Stimulated activated CD4-positive, alpha-beta T cell treated with anti-CD3 and anti-CD28 coated beads, Interleukin-15, amount 100 ng/mL, for 48 hours (primary cell): ENCODE measurements at places on chromosomes 7 and 10.

- DNase-seq = no peak
Measured at GRCh38 chr7:39631736-39632308, 8.4 kb downstream of the RALA start.

- no peak for DNase-seq
Measured at GRCh38 chr7:50735333-50735732, 47.4 kb downstream of the GRB10 start.

GRCh38 chr7:123757095-123757494 is 8.3 kb upstream of the WASL start:
- no peak for DNase-seq

DNA sequence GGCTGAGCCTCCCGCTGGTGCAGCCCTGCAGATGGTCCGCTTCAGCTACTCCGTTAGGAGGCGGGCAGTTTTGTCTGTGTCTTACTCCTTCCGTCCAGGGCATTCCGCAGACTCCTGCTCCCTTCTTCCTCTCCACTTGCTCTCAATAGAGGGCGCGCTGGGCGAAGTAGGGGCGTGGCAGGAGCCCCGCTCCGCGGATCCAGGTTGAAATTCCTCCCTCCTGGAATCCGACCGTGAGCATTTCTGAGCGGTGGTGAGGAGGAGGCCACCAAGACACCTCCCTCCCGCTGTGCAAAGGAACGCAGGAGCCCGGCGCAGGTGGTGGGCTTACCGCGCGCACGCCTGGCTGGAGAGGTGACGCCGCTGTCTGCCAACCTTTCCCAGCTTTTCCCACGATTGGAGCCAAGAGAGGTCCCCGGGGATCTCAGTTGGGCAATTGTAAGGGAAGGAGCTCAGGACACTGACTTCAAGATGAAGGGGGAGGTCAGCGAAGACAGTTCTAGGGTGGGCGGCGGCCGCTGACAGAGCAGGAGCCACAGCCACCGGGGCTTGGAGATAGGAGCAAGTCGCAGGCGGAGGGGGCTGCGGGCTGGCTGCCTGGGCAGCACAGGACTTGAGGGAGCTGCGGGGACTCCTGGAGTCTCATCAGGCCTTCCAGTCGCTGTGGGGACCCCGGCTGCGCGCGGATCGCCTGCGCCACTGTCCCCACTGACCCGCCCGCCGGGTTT is 1011.3 kb downstream of the XPNPEP1 start:
- DNase-seq = no peak

DNA sequence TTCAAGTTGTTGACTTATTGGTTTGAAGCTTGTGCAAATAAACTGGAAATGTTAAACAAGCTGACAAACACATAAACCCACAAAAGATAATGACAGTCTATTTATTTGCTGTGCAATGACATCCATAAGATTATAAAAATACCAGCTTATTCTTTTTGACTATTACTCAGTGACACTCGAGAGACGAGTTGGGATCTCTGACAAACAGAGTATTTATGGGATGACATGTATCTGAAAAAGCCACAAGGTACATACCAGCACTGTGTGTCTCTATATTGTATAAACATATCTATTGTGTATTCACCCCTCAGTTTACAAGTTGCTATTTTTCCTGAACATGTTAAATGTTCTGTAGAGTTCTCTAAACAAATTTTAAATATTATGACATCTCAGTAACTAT is 88.9 kb downstream of the CHRM2 start:
- DNase-seq = no peak

GRCh38 chr10:116265686-116266085 is 7.3 kb downstream of the GFRA1 start:
- no peak for DNase-seq

DNA sequence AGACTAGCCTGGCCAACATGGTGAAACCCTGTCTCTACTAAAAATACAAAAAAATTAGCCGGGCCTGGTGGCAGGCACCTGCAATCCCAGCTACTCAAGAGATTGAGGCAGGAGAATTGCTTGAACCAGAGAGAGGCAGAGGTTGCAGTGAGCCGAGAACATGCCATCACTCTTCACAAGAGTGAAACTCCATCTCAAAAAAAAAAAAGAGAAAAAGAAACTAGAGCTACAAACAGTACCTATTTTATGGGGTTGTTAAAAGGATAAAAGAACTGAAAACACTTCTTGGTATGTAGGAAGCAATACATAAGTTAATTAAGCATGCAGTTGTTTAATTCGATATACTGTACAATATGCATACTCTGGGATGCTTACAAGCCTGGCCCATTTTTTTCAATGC is 216.9 kb downstream of the SORCS1 start:
- DNase-seq = no peak

- no peak for DNase-seq
Measured at GRCh38 chr7:16189026-16189715, 232.2 kb downstream of the CRPPA start.
